Type B pancreatic cell (in vitro differentiated cells): ENCODE measurements at places on chromosomes 12 and 14. TPM values are rescaled to one million over a fixed set of nuclear protein-coding genes. Genes with fewer than 3 reads are reported as not detected.

Gene FAM186B
- 0.14 and 0.21 TPM in 2 replicates for total RNA-seq

- peaks cover 27% of the 10 kb centered on the region for H3K4me1 ChIP-seq
- H3K27me3 ChIP-seq, result no peaks in the 10 kb centered on the region
- DNase-seq, result peak; percentile 71
- H3K36me3 ChIP-seq, result no peaks in the 10 kb centered on the region
- H3K27ac ChIP-seq, result peak overlapping the region; percentile 99
Observed at GRCh38 chr14:35331605-35332516, 39.7 kb downstream of the PSMA6 start.

Gene LRRK2
- total RNA-seq, result 0.75 and 1.4 TPM in 2 replicates

DNA sequence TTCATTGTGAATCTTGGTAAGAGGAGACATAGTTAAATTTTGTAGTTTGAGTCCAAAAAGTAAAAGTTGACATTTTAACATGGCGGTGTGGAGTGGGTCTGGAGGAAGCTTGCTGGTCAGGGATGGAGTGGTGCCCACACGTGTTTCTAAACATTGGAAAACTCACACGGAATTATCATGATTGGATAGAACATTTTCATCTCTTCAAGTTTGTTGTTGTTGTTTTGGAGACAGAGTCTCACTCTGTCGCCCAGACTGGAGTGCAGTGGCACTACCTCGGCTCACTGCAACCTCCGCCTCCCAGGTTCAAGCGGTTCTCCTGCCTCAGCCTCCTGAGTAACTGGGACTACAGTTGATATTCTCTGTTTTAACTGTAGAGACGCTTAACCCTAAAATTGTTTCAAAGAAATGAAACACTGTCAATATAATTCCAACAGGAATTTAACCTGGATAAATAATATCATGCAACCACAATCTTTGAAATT lies 502 bp upstream of the MBIP start:
- peaks cover 13% of the 10 kb centered on the region for H3K4me1 ChIP-seq
- peak overlapping the region; percentile 95 for H3K4me3 ChIP-seq
- peak overlapping the region; percentile 92 for H3K27ac ChIP-seq
- H3K27me3 ChIP-seq, result peaks cover 19% of the 10 kb centered on the region

Gene SERPINA9
- total RNA-seq, result not detected in 2 replicates
